ENCODE measurements at places on chromosomes 1 and 21. TPM values are rescaled to one million over a fixed set of nuclear protein-coding genes. Genes with fewer than 3 reads are reported as not detected.
A peak's percentile ranks its signal among the peaks of the same experiment; 100 is the strongest.

LDLRAD1 gene
- total RNA-seq, result not detected

PROX1 gene
- not detected for total RNA-seq

- no peaks in the 10 kb centered on the region for H3K27me3 ChIP-seq
- no peak overlapping the region for H3K27ac ChIP-seq
Observed at GRCh38 chr1:46248122-46248920, 758 bp downstream of the RAD54L start.

DNA sequence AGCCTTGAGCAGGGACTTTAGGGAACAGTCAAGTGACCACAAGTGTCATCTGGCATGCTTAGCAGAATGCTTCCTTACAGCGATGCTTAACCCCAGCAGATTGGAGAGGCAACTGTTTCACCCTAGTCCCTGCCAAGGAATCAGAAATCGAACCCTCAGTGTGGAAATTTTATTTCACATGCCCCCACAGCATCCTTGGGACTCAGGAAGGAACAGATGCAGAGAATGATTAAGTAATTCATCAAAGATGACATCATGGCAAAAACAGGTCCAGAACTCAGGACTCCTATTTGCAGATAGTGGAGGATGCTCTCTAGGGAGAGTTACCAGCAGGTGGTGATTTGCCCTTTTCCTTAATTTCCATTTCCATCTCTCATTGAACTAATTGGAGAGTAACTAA, 333.0 kb upstream of the KAZN start:
- H3K4me3 ChIP-seq, result no peak overlapping the region
- no peaks in the 10 kb centered on the region for H3K4me1 ChIP-seq
- H3K27me3 ChIP-seq, result no peaks in the 10 kb centered on the region
- no peaks in the 10 kb centered on the region for H3K36me3 ChIP-seq

DNA sequence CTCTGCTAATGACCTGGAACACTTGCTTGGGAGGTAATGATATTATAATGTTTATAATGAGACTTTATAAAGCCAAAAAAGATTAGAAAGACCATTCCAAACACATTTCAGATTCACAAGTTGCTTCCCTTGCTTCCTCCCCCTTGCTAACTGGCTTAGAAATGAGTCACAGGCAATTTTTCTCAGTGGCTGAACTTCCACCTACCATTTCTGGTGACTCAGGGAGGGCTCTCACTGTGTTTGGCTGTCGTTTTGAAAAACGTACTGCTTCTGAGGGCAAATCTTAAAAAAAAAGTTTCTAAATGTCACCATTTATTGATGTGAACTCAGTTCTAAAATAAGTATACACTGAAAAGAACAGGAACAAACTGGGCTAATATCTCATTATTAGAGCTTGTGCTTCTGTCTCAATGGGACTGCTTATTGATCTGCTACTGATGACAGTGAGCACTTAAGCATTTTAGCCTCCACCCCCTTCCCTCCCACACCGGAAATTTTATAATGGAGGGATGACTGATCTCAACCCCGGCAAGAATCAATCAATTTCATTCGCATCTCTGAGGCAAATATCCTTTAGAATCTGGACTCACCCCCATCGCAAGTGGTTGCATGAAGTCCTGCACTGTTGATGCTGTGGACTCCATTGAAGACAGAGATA, 278.3 kb downstream of the KCTD3 start:
- H3K4me3 ChIP-seq, result no peak overlapping the region
- no peaks in the 10 kb centered on the region for H3K27me3 ChIP-seq
- no peaks in the 10 kb centered on the region for H3K4me1 ChIP-seq
- no peak overlapping the region for H3K27ac ChIP-seq
- no peaks in the 10 kb centered on the region for H3K36me3 ChIP-seq
- no peak for DNase-seq

- H3K4me1 ChIP-seq, result peaks cover 19% of the 10 kb centered on the region
- H3K36me3 ChIP-seq, result peaks cover 26% of the 10 kb centered on the region
- peak overlapping the region; percentile 76 for H3K4me3 ChIP-seq
- H3K27ac ChIP-seq, result no peak overlapping the region
- no peaks in the 10 kb centered on the region for H3K27me3 ChIP-seq
Observed at GRCh38 chr1:43651188-43651587, 1.2 kb downstream of the KDM4A start.

- no peaks in the 10 kb centered on the region for H3K4me1 ChIP-seq
- peaks cover 38% of the 10 kb centered on the region for H3K36me3 ChIP-seq
- no peak for DNase-seq
- H3K27me3 ChIP-seq, result no peaks in the 10 kb centered on the region
Observed at GRCh38 chr1:113765306-113766230, 6.3 kb upstream of the PHTF1 start.

All from natural killer cell (primary cell).